ENCODE measurements at places on chromosomes 2 and 18.

GRCh38 chr2:235921508-235922191 lies 246.5 kb downstream of the GBX2 start:
- DNase-seq: no peak

GRCh38 chr2:220670511-220670910 lies 901.6 kb downstream of the EPHA4 start:
- peak; percentile 13 for DNase-seq

- peak; percentile 36 for DNase-seq
Observed at GRCh38 chr2:199488772-199489400, 31.1 kb upstream of the SATB2 start.

GRCh38 chr18:76679945-76680344 lies 142.4 kb upstream of the ZNF236 start:
- DNase-seq: peak; percentile 62

- no peak for DNase-seq
Observed at GRCh38 chr2:10216677-10217488, 85.8 kb upstream of the HPCAL1 start.

- DNase-seq: no peak
Observed at GRCh38 chr2:151484100-151484499, 74.4 kb downstream of the RIF1 start.

GRCh38 chr18:75810516-75810915 lies 383.0 kb upstream of the SMIM21 start:
- DNase-seq: peak; percentile 29

DNA sequence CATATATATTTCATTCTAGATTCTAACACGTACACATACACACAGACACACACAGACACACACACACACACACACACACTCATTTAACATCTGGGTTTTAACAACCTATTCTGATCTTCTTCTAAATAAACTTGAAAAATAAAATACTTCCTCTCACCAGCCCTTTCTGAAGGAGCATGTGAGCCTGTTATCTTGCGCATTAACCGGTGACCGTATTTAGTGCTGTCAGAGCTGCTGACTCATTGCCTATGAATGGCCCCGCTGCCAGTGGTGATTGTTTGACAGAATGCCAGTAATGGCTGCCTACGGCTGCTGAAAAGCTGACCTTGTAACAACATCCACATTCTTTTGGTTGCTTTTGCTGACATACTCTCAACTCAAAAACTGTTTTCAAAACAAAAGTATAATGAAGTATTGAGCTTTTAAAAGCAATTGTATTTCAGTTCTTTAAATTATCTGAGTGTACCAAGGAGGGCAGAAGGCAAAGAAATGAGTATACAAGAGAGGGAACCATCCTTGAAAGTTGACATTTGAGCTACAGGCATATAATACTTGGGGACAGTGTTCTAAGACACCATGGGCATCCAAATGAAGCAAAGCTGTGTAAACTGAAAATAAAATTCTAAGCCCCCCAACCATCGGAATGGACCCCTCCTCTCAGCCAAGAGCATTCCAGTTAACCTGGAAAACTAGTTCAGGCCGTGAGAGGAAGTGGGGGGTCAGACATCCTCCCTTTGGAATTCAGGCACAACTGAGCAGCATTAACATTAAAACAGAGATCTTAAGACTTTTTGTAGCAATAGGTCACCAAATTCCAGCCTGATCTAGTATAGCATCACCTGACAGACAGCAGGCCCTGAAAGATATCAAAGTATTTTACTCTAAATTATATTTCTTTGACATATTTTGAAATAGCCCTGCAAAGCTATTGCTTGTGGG lies 50.2 kb upstream of the DTNA start:
- DNase-seq: peak; percentile 84

DNA sequence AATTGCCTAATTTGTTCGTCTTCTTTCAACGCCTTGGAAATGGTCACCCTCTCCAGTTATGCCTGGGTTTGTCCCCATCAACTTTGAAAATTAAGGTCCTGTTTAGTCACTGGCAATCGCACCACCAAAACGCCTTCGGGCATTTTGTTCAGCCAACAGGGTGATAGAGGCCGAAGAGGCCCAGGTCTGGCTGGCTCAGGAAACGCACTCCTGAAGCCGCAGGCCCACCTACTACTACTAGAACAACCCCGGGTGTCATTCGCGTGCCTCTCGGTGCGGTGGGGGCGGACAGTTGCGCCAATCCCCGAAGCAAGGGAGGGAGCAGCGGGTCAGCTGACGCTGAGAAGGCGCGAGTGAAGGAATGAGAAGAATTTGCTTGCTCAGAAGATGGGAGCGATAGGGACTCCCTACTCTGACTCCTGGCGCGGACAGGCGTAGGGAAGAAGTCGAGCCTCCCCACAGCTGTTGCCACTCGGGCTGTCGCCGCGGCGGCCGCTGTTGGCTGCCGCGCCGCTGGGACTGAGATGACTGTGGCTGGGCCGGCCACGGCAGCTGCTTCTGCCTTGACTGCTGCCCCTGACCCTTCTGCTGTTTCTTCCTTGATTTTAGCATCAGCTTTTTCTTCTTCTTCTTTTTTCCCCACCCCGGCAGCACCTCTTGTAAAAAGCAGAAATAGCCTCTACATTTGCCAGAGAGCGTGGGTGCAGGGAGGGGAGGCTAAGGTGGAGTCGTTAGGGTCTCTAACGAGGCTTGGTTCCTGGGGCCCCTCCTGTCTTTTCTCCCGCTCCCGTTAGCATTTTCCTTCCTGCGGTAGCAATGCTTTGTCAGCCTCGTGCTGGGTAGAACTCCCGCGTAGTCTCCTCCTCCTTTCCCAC lies 387.6 kb downstream of the FIGN start:
- DNase-seq: peak; percentile 79

- DNase-seq: no peak
Observed at GRCh38 chr2:152600697-152601096, 116.6 kb downstream of the PRPF40A start.

- DNase-seq: no peak
Observed at GRCh38 chr18:6004683-6005082, 109.4 kb upstream of the TMEM200C start.

DNA sequence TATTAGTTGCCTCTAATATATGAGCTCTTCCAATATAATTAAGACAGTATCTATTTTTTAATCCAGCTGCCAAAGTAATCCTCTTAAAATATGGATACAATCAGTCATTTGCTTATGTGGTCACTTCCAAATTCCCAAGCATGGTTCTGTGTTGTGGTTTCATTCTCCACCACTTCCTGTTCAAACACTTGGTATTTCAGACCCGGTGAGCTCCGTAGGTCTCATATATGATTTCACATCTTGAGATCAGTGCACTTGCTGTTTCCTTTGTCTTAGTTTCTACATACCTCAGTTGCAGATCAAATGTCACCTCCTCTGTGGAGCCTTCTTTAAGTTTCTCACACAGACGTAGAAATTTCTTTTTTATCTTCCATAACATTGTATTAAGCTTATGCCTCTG lies 254.2 kb downstream of the KCNS3 start:
- DNase-seq: no peak

DNA sequence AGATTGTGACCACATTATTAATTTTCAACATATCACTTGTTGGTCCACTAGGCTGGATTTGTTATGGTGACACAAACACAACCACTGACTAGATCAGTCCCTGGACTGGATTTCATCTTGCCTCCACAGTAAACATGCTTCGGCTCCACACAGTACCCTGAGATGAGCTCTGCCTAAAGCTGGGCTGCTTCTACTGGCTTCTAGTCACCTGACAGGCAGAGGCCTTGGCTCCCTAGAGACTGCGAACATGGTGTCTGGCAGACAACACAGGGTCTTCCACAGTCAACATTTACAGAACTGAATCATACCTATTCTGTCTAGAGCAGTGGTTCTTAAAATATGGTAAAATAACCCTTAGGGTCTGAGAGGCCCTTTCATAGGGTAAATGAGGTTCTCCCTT lies 69.2 kb downstream of the RIT2 start:
- no peak for DNase-seq

DNA sequence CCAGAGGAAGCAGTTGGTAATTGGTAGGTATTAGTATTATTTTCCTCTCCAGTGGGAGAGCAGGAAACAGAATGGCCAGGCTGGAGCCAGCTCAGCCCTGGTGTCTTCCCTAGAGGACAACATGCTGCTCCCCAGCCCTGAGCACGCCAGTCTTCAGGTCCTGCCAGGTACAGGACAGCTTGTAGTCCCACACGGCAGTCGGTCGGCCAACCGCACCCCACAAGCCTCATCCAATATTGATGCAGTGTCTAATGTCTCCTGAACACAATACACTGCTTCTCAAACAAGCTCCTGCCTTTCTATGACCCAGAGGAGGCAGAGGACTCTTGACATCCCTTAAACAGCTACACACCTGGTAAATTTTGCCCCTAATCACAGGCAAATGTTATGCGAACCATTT lies 71.0 kb upstream of the PPP1CB start:
- DNase-seq: no peak
